ENCODE measurements at places on chromosomes 7 and 10.

DNA sequence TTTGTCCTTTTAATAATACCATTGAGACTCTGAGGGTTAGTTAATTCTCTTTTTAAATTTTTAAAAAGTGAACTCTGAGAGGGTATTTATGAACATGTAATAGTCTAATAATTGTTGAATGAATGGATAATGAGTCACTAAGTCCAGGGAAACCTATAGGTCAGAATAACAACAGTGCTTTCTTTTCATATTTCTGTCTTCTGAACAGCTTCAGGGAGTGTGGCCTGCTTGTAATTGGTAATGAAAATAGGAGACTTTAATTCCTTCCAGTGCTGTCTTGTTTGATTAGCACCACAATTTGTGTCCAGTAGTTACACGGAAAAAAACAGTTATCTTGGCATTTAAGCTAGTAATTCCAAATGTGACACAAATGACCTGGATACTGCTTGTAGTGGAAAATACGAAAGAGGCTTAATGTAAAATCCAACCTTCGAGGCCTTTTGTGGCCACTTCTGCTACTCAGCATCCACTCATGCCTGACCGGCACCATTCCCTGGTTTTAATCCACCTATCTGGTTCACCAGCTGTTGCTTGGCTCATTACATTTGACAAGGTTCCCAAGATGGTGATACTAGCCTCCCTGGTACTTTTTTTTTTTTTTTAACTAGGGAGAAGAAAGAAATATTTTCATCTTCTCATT is 149.3 kb upstream of the IMMP2L start:
- DNase-seq: peak; percentile 72

DNA sequence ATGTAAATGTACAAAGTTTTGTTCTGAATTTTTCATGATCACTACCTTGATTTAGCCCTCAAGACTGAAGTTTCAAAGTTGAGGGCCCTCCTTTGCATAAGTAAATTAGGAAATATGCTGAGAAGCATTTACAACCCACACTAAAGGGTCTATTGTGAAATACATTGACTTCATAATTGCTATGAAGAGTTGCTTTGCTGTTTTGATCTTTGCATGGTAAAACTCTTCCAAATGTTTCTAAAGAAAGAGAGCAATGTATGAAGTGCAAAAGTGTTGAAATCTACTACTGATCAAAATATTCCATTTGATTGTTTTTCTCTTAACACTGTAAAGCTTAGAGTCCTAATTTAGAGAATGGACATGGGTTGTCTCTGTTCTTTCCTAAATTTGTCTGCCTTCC is 77.2 kb downstream of the C7orf25 start:
- no peak for DNase-seq

DNA sequence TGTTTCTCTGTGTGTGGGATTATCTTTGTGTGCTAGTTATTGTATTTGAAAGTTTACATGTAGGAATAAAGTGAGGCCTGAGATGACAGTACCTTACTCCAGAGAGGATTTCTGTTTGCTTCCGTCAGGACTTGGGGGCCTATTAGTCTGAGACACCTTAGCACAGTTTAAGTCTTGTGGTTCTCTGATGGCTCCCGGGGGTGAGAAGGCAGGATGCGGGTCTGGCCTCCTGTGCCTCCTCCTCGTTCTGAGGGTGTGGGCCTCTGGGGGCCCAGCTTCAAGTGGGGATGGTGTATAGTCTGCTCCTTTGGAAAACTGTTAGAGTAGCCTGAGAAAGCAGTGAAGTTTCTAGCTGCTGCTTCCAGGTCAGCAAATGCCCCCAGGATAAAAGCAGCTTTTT is 12.4 kb downstream of the MTURN start:
- DNase-seq: no peak

GRCh38 chr10:118209215-118209614 is 132.9 kb downstream of the FAM204A start:
- no peak for DNase-seq

- no peak for DNase-seq
Measured at GRCh38 chr7:7567898-7568531, 1.3 kb downstream of the MIOS start.
